ENCODE measurements at places on chromosomes 2 and 18. TPM values are rescaled to one million over a fixed set of nuclear protein-coding genes. Genes with fewer than 3 reads are reported as not detected.

The HOXD1 gene
- total RNA-seq: not detected

- peak; percentile 69 for DNase-seq
Measured at GRCh38 chr2:219344751-219345430, 12.3 kb upstream of the RESP18 start.

- DNase-seq: no peak
Measured at GRCh38 chr2:6854416-6854815, 11.3 kb downstream of the CMPK2 start.

DNA sequence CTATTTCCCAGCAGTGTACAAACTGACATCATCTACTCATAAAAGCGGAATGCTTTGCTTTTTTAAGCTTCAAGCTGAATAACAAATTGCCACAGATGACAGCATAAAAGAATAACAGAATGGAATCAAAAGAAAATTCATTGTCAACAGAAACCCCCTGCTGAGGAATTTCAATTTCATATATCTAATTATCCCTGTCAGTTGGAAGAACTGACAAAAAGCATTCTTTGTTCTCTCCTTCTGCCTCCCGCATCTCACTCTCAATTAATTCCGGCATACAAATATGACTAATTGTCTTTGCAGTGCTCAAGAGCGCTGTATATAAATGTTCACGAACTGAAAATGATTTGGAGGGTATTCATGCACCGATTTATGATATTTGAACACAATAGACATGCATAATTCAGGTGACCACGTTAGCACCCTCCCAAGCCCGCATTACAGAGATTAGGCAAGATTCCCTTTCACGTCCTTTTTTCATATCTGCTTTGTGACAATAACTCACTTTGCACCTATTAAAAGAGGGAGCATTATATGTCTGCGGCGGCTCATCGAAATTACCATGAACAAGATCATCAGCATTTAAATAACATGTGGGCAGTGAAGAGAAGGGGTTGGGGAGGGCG is 277.7 kb upstream of the SALL3 start:
- DNase-seq: no peak
